NCI-H187 (cell line): ENCODE measurements at places on chromosomes 16 and 17.

GRCh38 chr16:85199069-85199725 lies 86.9 kb upstream of the CIBAR2 start:
- DNase-seq = no peak

GRCh38 chr17:51251010-51251409 lies 8.8 kb downstream of the MBTD1 start:
- DNase-seq = no peak

DNA sequence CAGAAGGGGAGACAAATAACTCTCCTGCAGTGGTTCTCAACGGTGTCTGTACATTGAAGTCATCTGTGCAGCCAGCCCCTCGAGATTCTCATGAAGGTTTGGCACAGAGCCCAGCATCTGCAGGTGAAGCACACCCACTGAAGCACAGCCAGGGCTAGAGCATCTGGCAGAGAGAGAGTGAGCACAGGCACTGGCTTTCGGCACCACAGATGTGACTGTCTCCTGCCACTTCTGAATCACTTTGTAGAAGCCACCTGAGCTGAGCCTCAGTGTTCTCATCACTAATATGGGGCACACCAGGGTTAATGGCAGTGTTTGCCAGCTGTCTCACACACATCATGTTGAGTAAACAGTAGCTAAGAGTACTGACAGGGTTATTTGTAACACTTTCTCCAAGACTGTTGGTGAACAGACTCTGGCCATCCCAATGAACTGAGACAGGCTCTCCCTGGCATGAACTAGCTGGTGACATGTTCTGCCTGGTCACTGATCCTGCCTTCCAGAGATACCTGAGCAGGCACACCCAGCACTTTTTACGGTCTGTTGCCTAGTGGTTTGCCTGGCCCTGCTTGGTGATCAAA lies 10.9 kb downstream of the HSPB9 start:
- peak; percentile 81 for DNase-seq

DNA sequence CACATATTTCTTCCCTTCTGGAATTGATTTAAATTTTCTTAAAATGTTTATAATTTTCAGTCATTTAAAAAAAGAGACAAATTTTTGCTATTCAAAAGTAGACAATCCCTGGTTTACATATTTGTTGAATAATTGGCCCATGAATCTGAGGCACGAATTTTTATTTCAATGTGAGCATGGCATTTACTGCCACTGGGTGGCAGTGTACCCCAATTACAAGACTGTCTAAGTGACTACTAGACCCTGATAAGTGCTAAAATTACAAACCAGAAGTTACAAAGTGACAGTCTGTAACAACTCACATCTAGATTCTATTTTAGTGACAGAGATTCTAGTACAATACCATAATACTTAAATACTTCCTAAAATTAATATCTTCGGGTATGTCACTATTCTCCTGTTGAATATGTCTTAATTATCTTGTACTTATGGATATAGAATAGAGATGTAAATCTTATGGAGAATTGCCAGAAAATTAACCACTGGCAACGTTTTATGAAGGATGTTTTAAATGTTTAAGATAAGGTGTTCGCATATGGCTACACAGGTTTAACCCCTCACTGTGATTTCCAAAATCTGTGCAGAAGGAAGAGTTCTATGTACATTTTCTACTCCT lies 235.8 kb downstream of the MAP2K4 start:
- no peak for DNase-seq

DNA sequence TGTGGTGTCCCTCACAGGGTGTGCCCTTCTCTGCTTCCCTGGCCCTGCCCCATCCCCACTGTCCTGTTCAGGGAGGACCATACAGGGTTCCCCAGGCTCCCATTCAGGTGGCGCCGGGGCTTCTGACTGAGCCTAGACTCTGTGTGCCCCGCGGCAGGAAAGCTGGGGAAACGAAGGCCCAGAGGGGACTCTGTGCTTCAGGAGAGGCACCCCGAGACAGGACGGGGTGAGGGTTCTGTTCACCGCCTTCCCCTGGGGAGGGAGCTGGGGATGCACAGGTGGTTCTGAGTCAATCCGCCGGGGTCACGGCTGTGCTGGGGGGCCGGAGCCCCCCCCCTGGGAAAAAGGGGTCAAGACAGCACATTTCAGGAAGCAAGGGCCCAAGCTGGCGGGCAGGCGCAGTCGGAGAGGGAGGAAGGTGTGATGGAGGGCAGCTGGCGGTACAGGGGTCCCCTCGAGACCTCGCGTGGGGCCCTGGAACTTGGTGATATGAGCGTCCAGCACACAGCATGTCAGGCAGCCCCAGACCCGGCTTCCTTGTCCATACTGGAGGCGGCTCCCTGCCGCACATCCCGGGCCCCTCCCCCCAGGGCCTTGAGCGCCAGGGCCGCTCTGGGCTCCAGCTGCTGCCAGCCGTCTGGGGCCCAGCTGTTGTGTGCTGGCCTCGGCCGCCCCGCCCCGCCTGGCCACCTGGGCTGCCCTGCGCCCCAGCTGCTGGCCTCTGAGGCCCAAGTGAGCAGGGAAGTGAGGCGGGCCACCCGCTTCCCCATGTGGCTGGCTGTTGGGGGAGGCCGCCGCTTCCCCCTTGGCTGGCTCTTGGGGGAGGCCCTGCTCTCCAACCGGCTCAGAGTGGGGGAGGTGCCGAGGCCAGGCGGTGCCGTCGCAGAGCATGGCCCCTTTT lies 5.6 kb upstream of the NOTUM start:
- no peak for DNase-seq

DNA sequence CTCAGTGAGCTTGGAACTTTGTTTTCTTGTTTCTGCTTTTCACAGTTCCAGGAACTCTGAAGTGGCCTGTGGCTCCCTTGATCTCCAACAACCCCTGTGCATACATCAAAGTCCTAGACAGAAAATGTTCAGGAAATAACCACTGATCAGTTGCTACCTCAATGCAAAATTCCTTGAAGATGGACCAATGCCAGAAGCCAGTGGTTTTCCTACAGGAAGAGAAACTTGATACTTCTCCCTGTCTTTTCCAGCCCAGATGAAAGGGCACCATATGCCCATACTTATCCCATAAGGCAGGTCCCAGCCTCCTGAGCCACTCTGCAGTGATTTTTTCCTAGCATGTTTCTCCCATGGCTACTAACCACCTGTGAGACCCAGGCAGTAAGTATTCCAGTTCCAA lies 12.3 kb upstream of the CDRT4 start:
- DNase-seq = no peak

GRCh38 chr16:88390735-88391134 lies 8.0 kb downstream of the ZNF469 start:
- DNase-seq = no peak

DNA sequence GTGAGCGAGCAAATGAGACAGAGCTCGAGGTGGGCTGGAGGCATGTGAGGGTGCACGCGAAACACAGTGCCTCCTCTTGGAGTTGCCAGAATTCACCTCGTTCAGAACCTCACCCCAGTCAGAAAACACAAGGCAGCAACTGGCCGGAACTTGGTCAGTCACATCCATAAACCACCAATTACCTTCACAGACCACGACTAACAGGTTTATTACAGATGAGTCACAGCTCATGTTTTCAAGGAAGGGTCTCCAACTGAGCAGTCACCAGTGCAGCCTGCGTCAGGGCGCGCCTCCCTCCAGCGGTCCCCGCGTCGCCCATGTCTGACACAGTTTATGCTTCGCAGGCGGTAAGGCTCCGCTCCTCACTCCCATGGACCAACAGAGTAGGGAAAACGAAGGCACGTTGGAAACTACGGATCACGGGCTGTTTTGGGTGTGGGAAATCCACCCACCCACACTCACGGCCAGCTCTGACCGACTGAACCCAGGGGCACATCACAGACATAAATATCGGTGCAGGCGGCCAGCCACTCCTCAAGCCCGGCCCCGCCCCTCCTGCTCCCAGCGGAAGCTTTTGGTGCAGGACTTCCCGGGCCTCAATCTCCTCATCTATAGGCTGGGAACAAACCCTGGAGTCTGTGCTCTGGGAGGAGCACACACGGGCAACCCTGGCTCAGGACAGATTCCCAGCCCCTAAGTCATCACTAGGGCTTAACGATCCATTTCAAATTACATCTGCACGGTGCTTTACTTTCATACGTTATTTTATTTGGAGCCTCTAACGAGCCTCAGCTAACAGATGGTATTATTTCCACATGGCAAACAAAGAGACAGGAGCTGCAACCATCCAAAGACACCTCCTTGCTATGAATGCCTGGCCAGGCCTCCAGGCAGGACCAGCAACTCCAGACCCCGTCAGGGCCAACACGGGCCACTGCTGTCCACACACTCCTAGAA lies 126.3 kb downstream of the ZNF778 start:
- DNase-seq = no peak

DNA sequence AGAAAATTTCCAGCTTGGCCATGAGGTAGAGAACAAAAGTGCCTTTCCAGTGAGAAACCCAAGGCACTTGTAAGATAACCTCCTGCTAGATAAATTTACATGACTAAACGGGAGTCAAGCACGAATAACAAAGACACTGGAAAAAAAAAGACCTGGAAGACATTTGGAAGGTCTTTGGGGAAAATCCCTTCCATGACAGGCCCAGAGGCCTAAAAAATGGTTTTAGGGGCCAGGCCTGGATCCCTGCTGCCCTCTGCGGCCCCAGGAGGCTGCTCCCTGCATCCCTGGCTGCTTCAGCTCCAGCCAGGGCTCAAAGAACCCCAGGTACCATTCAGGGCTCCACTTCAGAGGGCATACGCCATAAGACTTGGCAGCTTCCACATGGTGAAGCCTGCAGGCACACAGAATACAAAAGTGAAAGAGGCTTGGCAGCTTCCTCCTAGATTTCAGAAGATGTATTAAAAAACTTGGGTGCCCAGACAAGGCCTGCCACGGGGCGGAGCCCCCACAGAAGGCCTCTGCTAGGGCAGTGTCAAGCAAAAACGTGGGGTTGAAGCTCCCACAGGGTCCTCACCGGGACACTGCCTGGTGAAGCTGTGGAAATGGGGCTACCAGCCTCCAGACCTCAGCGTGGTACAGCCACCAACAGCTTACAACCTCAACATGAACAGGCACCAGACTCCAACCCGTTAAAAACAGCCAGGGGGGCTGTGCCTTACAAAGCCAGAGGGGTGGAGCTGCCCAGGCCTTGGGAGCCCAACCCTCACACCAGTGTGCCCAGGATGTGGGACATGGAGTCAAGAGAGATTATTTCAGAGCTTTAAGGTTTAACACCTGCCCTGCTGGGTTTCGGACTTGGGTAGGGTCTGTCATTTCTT lies 77.1 kb downstream of the SDK2 start:
- DNase-seq = no peak

GRCh38 chr16:9099131-9099625 lies 7.7 kb downstream of the HAPSTR1 start:
- DNase-seq = no peak

- DNase-seq = no peak
Measured at GRCh38 chr16:84541999-84542817, 37.7 kb upstream of the MEAK7 start.

DNA sequence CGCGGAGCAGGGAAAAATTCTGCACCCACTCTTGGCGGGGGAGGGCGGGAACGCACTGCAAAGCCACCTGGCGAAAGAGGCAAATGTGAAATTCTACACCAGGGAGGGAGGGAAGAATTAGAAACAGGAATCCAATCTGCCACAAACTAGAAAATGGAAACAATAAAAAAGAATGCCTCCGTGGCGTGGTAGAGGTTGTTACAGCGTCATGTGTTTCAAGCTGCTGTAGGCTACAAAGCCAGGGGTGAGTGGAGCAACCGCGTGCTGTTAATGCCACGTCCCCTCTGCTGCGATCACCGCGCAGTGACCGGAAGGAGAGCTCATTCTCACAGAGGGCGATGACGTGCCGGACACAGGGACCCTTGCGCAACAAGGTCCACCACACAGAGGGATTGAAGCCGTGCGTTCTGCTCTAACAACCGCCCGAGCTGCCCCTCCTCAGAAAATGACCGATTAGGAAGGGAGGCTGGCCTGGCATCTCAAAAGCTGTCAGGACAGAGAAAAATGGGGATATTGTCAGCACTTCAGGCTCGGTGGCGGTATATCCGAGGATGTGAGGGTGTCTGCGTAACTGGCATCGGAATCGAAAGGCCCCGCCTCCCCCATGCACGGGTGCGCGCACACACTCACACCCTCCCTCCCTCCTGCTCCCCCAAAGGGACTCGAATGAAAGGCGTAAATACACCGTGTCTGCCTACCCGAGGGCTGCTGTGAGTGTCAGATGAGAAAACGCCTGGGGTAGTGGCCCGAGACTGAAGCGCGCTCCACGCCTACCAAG lies 70.8 kb upstream of the TNRC6C start:
- peak; percentile 72 for DNase-seq

GRCh38 chr17:56681561-56682266 lies 88.2 kb downstream of the NOG start:
- no peak for DNase-seq

DNA sequence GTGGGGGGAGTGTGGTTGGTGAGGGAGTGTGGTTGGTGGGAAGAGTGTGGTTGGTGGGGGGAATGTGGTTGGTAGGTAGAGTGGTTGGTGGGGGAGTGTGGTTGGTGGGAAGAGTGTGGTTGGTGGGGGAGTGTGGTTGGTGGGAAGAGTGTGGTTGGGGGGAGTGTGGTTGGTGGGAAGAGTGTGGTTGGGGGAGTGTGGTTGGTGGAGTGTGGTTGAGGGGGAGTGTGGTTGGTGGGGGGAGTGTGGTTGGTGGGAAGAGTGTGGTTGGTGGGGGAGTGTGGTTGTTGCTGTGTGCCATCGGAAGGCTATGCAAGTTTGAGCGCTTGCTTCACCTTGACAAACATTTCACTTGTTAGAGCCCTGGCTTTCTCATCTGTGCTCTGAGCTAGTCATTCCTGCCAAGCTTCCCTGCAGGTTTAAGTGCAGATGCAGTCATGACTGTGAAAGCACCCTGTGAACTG lies 20.1 kb downstream of the MINK1 start:
- no peak for DNase-seq

- no peak for DNase-seq
Measured at GRCh38 chr17:29154516-29155226, 25.5 kb downstream of the MYO18A start.

DNA sequence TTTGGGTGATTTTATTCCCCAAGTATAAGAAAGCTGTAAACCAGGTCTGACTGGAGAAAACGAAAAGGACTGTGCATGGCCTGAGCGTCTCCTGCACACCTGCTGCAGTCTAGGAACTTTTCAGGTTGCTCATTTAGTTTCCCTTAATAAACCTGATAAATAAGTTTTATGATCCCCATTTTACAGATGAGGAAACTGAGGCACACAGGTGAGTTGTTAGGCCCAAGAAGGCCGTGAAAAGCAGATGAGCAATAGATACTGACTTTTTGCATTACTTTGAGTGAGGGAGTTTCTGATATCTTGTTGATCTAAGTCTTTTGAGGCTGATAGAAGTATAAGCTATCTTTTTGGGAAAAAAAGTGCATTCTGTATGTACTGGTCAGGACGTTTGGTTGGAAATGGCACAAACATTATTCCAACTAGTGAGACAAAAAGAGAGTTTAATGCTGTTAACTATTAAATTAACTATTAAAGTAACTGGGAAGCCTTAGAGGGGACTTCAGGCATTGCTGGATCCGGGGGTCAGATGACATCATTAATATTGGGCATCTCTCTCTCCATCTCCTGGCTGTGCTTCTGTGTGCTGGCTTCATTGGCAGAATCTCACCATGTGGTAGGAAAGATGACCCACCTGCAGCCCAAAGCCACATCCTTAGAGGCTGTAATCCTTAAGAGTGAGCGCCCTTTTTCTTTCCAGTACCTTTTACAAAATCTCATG lies 163.4 kb downstream of the CMIP start:
- DNase-seq = no peak
